ENCODE measurements at places on chromosomes 3 and 15.

DNA sequence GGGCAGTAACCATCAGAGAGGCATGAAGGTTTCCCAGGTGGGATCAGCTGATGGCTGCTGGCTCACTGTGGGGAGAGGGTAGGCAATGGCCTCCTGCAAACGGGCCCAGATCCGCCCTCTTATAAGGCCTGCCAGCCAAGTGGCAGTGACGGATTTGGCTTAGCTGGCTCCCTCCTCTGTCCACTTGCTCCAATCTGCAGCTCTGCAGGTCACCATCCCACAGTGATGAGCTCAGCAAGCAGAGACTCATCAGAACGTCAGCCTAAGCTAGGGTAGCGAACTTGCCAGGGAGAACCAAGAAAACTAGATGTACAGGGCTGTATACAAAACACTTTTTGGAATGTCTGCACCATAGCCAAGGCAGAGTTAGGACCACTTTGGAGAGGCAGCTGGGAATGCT lies 62.8 kb upstream of the DCLK3 start:
- DNase-seq, result no peak

- DNase-seq, result peak; percentile 36
Observed at GRCh38 chr3:72274493-72275330, 489.8 kb upstream of the PROK2 start.

DNA sequence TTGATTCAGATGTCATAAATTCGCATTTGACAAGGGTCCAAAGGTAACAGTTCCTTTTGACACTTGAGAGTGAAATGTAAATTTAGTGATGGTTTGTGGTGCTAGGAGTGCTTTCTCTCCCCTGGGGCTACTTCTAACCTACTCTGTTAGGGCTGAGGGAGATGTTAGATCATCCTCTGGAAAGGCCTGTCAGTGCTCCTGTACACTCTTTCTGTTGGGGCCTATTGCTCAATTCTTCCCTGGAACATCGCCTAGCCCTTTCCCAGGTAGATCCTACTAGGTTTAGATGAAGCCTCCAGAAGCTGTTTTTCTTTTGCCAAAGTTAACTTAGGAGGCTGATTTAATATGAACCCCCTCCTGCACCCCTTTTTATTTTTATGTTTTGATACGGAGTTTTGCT lies 1.4 kb downstream of the PCCB start:
- DNase-seq, result no peak

DNA sequence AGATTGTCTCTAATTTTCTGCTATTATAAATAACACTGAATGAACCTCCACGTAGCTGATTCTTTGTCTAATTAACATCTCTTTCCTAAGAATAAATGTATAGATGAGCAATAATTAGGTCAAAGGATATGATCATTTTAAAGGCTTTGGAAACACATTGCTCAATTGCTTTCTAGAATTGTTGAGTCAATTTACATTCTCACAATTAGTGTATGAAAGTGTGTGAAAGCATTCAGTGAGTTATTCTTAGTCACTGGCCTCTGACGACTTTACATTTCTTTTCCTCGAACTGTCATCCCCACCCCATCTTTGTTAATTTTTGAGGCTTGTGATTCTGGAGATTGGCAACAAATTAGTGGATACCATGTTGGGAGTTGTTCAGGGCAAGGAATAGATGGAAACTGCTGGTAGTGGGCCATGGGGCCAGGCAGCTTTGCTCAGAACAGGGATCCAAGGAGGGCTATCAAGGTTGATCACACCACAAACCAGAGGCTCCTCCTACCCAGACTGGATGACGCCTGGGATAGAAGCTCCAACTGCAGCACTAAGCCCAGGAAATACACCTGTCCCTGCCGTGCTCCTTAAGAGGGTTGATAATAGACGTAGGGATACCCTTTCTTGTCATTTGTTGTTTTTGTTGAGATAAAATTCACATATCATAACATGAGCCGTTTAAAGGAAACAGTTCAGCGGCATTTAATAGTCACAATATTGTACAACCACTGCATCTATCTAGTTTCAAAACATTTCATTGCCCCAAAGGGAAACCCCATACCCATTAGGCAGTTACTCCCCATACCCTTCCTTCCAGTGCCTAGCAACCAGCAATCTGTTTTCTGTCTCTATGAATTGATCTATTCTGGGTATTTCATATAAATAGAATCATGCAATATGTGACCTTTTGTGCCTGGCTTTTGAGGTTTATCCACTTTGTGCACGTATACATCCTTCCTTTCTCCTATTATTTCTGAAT lies 27.9 kb downstream of the EIF1B start:
- DNase-seq, result no peak

GRCh38 chr3:39192490-39193092 lies at the start of gene XIRP1:
TSS of gene XIRP1 (minus strand) at chr3:39192595. CDS start at chr3:39189445, 3,150 bp downstream.
- no peak for DNase-seq

DNA sequence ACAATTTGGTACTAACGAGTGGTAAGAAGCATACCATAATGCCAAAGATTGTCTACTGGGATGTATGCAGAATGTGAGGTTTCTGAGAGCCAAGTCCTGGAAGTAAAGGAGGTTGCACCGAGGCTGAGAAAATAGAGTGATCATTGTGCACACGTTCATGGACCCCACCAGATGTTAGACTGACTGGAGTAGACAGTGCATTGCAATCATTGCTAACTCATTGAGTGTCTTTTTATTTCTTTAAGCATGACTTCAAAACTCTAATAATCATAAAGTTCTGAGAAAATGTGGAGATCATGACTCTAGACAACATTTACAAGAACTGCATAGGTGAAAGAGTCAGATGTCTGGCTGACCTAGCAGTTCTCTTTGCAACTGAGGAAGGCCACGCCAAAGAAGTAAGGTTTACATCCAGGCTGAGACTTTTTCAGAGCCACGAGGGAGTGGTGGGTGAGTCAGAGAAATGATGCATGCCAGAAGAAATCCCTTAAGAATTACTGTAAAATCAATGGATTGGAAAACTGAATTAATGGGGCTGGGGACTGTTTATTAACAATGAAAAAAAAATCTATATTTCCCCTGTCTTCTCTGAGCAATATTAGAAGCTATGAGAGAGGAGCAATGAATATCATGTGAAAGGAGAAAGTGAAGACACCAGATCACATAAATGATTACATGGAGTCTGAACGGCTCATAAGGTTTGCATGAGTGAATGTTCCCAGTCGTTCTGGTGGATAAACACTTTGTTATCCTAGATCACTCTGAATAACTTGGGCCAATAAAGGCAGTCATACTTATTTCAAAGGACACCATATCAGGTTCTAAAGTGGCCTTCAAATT lies 76.0 kb upstream of the SLC25A26 start:
- DNase-seq, result no peak

DNA sequence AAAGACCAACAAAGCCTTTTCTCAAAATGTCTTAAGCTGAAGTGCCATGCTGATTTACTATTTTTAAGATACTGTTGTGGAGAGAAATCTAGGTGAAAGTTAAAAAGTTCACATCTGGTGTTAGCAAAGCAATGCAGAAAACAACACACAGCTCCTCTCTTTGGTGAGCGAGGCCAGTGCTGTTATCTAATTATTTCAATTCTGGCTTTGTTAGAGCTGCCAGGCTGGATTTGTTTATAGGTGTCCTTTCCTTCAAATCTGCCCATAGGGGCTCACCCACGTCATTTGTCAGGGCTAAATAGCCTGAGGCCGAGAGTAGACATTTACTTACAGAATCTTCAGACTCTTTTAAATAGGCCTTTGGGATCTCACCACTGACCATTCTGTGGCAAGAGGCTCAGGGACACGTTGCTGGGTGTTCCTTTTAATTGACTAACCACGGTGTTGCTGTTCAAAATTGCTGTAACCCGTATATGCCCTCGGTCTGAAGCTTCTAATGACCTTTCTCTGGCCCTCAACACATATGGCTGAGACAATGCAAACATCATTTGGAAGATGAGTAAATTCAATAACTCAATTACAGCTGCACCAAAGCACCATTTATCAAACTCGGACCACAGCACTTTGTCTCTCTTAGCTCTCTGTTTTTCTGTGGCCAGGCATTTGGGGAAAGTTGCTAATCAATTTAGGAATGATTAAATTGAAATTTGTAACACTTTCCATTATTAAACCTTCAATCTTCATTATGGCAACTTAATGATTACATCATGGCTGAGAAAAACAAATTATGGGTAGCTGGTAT lies 152.6 kb downstream of the PDZRN3 start:
- DNase-seq, result no peak

DNA sequence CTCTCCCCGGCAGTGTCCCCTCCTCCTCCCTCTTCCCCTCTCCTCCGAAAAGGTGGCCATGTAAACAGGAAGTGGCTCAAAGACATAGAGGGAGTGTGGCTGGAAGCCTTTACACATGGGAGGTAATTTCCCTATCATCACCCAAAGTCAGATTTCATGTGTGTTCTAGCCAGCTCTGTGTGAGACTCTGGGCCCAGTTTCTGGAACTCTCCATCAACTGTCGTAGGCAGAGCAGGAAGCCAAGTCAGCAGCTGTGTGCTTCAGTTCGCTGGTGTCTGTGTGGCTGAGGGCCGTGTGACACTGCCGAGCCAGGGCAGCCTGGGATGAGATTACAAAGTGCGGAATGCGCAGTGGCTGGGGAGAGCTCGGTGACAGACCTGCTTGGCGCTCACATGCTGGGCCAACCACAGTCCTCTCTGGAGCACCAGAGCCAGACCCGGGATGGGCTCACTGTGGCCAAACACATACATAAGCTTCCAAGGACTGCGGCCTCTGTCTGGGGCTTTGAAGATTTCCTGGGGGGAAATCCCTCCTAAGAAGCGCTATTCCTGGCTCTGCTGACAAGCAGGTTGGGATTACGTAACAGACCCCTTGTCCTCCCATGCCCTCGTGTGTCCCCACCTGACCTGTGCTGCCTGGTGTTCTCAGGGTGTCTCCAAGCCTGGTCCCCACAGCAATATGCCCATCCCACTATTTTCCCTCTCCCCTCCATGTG lies 50.7 kb downstream of the UMPS start:
- peak; percentile 44 for DNase-seq

- no peak for DNase-seq
Observed at GRCh38 chr3:156586905-156587759, 32.2 kb upstream of the SSR3 start.

DNA sequence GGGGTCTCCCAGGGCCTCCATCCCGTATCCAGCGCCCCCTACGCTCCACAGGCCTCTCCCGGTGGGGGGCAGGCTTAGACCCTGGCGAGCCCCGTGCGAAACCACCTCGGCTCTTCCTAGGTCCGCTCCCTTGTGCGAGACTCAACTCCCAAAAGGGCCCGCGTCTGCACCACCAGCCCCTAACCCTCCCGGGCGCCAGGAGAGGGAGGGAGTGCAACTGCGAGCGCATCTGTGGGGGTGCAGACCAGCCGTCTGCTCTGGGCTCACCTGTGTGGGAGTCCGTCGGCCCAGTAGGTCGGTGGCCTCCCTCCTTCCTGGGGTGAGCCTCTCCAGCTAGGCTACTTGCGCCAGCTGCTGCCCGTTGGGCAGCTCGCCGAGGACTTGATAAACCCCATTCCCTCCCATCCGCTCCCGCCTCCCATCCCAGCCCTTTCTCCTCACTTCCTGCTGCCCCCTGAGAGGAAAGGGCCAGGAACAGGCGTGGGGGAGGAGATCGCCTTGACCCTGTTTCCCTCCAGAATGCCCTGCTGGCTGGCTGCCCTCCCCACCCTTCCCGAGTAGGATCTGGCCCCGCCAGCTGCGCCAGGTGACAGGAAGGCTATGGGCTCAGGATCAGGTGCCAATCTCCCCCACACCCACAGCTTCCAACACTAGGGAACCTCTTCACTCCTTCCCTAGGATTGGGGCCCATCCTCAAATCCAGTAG lies at the start of gene HYAL2:
Gene HYAL2, minus strand, starts transcription at position 360 of the 706 bp plus-strand sequence. CDS start 2,256 bp downstream, outside the sequence.
- DNase-seq, result no peak

DNA sequence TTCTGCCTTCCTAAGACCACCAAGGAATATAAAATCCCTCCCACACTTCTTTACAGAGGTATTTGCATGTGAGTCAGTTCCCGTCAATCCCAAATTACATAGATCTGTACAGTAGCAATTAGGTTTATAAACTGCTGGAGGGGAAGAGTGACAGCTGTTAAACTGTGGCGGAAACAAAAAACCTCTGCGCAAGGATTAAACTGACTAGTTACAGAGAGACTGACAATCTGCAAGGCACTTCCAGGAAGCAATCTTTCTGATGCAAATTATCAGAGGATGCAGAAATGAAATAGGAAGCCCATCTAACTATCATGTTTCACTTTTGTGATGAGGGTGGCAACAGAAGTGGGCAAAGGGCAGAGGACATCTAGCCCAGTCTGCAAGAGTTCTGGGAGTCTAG lies 150.4 kb downstream of the RTP4 start:
- no peak for DNase-seq

DNA sequence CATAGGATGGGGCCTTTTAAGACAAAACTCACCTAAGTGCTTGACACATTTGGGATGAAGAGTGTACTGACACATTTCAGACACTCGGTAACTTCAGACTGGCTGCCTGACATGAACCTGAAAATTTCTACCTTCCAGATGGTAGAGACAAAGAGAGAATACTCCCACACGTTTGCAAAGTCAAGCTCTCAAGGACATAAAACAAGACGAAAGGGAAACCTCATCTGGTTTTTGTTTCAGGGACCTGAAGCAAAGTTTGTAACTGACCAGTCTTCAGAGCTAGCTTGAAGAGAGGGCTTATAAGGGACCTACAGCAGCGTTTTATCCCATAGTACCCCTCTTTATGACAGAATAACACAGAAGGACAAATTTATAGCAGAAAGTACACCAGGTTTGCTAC lies 41.9 kb downstream of the ZNF621 start:
- no peak for DNase-seq

DNA sequence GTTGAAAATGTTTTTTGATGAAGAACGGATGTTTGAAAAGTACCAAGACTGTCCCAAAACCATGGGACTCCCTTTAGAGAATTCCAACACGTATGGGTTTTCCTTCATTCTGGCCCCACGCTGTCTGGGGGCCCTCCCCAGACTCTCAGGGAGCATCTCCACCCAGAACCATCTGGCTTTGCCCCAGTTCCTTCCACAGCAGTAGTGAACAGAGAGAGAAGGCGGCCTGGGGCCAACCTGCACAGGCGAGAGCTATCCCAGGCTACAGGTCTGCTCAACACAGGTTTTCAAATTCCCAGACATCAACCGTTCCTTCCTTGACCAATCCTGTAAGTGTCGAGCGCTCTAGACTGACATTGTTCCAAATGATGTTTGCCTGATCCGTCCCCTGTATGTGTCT lies 92.5 kb upstream of the SNRPA1 start:
- DNase-seq, result no peak

GRCh38 chr3:156551746-156552145 lies 3.2 kb downstream of the SSR3 start:
- no peak for DNase-seq

DNA sequence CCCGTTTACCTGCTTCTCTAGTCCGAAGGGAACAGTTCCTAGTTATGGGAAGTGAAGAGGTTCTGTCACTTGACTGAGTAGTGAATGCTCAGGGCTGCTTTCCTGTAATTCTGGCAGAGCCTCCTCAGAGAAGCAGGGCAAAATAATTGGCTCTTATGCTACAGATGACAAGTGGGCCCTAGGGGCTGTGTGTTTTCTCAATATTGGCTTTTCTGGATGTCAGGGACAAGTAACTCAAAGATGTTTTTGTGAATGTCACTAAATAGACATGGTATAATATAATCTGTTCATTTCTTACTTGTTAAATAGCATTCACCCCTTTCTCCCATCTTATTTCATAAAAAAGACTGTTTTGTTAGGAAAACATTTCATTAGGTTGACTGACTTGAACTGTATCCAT lies 40.1 kb downstream of the SGO1 start:
- no peak for DNase-seq

Data from substantia nigra (tissue), 51 donors.